ENCODE measurements at places on chromosomes 2 and 18.
A peak's percentile ranks its signal among the peaks of the same experiment; 100 is the strongest.

- DNase-seq = no peak
These were observed 88.2 kb downstream of the CRACDL start for GRCh38 chr2:98847853-98848252.

DNA sequence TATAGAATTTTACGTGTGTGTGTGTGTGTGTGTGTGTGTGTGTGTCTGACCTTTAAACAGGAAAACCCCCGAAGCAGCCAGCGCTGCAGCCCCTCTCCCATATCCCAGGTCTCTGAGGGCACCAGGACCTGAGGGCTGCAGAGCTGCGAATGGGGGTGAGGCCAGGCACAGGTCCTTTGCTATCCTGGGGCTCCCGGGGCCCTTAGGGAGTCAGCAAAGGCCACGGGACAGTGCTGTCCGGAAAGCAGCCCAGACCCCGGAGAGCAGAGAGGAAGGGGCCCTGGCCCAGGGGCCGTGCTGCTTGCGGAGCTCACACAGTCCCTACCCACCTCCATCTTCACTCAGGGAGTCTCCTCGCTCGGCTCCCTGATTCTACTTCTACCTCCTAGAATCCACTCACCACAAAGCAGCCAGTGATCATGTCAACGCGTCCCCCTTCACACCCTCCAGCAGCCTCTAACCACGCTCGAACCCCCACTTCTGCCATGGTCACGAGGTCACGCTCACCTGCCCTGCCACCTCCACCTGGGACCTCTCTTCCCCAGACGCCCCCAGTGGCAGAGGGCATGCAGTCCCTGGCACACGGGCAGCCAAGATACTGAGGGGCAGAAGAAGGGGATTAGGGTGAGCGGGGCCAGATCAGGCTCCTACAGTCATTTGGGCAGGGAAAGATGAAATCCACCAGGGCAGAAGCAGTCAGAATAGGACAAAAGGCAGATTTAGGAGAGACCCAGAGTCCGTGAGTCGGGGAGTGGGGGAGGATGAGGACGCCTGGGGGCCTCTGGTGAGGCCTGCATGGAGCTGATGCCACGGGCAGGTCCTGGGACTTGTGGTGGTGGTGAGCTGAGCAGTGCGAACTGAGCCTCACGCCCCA, 86.7 kb downstream of the USP40 start:
- no peak for DNase-seq

- DNase-seq = no peak
These were observed 856 bp downstream of the TIA1 start for GRCh38 chr2:70247364-70248180.

- DNase-seq = no peak
These were observed 1.7 kb upstream of the PER2 start for GRCh38 chr2:238290091-238290509.

DNA sequence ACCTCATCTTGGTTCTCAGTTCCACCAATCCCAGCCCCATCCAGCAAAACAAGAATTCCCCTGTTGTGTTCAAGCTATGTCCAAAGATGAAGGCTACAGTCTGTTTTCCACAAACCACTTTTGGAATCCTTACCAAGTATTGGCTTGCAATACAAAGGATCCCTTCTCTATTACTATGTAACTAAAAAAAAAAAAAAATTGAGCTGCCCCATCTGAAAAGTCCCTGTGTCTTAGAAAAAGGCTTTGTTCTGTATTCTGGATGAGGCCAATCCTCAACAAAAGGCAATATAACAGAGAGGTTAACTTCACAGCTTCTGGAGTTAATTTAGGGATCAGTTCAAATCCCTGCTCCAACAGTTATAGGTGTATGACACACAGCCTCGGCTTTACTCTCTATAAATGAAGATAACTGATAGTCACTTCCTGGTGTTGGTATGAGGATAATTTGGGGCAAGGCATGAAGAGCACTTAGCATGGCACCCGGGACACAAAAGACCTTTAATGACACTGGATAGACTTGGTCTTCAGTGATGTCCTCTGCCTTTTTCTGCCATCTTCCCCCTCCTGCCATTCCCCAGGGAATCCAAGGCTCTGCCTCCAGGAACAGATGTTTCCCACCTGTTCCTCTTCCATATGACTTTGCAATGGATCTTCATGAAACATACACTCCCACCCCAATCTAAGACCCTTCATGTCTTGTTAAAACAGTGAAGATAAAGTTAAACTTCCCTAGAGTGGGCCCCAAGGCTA, 61.2 kb upstream of the ATL2 start:
- no peak for DNase-seq

DNA sequence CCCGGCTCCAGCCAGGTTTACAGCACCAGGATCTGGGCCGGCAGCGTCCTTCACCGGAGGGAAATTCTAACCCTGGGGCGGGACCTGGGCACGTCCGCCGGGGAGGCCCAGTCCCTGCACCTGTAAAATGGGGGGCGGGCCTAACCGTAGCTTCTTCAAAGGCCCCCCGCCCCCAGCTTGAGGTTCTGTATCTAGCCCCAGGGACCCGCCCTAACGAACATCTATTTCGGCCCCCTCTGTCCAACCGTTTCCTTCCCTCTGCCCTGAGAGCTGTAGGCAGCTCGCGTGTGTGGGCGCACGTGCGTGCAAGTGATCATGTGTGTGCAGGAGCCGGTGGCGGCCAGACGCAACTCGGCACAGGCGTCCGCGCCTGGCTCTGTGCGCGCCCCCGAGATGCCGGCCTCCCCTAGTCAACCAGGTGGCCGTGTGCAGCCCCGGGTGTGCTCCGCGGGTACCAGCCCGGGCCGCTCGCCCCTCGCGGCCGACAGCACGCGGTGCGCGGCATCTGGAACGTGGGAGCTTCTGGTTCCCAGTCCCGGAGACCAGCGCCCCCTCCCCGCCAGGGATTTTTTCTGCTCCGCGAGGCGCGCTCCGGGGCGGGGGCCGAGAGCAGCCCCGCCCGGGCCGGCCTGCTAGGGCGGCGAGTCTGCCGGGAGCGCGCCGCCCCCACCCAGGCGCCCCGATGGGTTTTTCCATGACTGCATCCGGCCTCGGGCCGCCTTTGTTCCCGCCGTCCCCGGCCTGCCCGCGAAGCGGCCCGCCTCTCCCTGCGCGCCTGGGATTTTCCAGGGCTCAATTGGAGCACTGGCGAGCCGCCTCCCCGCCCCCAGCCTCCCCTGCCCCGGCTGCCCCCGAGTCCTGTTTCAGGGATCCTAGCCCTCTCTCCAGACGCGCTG, 21.2 kb downstream of the TEX44 start:
- DNase-seq = no peak

- no peak for DNase-seq
These were observed 302.3 kb upstream of the FANCL start for GRCh38 chr2:58543442-58543841.

DNA sequence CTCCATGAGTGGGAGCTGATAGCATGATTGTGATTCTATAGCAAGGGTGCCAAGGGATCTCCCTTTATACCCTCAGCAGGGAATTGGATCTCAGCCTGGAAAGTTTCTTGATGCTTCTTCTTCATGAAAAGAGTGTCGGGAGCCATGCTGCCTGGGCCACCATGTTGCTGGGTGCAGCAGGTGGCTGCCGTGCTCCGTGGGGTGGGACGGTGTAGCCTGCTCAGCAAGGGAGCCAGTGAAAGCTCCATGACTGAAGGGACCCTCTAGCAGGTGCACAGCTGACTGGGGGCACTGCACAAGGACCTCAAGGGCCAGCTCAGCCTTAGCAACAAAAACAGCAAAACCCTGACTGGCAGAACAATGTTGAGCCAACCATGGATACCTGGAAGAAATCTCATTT, 368.9 kb upstream of the HS6ST1 start:
- no peak for DNase-seq

DNA sequence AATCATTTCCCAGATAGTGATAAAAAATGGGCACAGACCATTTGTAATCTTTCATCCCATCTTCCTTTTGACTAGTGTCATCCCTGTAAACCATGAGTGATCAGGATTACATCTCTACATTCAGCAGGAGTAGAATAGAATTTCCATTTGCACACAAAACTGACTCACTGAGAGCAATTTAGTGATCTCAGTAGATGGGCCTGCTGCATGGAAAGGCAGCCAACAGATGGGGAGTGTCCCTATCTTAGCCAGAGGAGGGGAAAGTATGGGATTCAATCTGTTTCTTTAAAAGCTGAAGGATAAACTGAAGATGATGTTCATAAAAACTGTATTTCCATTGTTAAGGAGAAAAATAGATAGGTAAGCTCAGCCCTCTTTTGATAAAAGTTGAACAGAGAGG, 441.7 kb downstream of the ZNF521 start:
- DNase-seq = no peak

GRCh38 chr18:54961868-54962267, 2.6 kb upstream of the CCDC68 start:
- no peak for DNase-seq

DNA sequence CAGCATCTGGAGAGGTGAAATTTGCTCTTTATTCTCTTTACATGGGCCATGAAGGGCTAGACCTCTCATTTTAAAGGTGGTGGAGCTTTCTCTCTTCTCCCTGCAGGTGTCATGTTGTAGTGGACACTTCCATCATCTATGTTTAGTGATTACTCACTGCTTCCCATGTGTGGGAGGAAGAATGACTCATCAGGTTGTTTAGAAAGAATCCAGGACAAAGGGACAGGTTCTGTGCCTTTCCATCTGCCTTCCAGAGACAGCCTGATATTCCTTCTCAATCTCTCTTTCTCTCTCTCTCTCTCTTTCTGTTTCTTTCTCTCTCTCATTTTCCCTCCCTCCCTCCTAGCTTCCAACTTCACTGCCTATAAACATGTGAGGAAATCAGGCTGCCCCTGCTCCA, 38.7 kb downstream of the SCG2 start:
- peak; percentile 50 for DNase-seq

DNA sequence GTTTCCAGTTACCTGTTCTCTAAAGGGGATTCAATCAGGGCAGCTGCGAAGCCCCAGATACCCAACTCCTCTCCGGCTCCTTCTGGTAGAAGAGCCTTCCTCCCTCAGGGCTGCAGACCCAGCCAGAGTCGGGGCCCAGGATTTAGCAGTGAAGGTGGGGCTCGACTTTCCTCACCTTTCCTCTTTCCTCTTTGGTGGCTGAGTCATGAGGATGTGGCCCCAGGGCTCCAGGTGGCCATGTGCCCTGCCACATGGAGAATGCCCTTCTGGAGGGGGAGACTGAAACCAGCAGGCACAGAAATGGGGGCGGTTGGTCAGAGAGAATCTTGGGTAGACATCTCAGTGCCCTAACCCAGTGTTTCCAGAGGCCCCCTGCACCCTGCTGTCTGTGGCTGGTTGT, 402.6 kb downstream of the NBAS start:
- DNase-seq = no peak

DNA sequence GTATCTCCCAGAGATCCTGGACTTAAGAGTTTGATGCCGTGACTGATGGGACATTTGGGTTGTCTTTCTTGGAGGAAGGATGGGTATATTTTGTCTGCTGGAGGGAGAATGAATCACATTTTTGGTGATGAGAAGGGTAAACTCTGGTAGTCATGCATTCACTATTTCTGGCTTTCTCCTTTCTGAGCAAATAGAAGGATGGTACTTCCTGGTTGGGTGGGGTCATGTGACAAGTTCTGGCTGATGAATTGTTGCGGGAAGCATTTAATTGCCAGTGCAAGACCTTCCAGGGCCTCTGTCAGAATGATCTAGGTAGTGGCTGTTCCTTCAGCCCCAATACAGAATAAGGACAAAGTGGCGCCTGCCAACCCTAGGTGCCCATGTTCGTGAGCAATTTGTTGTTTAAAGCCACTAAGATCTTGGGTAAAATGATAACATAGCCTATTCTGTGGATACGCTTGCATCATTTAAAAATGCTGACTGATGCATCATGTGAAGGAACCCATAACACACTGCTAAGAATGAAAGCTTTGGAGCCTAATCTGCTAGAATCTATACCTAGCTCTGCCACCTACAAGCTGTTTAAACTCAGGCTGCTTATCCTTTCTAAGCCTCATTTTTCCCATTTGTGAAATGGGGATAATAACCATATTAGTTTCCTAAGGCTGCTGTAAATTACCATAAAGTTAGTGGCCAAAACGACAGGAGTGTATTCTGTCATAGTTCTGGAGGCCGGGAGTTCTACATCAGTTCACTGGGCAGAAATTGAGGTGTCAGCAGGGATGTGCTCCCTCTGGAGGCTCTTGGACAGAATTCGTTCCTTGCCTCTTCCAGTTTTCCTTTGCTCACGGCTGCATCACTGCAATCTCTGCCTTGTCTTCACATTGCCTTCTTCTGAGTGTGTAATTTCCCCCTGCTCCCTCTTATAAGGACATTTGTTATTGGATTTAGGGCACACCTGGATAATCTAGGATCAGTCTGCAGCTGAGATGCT, 281.3 kb downstream of the AGPS start:
- no peak for DNase-seq

GRCh38 chr2:170030040-170030439, 147.9 kb upstream of the MYO3B start:
- DNase-seq = no peak

DNA sequence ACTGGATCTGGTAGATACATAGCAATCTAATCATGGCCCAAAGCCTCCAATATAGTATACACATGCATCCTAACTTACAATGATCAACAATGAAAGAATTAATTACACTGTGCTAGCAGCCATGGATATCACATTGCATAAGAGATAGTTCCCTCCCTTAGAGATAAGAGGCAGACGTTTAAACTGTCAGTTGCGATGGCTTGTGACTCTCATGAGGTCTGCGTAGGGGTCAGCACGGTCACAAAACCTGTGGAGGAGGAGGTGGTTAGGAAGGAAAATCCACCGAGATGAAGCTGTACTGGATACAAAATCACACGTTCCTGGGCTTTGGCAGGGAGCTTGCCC, 800 bp upstream of the RALB start:
- no peak for DNase-seq

DNA sequence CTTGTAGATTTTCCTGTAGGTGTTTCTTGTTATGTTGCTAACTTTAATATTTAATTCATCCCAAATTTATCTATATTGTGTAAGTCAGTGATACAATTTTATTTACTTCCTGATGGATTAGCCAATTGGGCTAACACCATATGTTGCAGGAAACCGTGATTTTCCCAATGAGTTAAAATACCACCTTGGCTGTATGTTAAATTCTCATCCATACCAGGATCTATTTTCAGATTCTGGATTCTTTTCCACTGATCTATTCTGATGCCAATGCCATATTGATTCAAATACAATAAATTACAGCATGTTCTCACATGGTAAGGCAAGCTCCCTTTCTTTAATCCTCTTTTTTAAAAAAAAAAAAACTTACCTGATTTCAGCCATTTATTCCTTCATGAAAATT, 85.8 kb upstream of the DNAJC10 start:
- no peak for DNase-seq

- no peak for DNase-seq
These were observed 367.3 kb upstream of the HS6ST1 start for GRCh38 chr2:128685841-128686496.

GRCh38 chr2:163779970-163780597, 44.3 kb upstream of the FIGN start:
- no peak for DNase-seq

GRCh38 chr18:61676773-61677434, 215.9 kb downstream of the RNF152 start:
- no peak for DNase-seq

- no peak for DNase-seq
These were observed 179.2 kb upstream of the PXDN start for GRCh38 chr2:1923541-1923940.

GRCh38 chr2:29105375-29105774, 9.8 kb upstream of the CLIP4 start:
- no peak for DNase-seq

Data from fibroblast of the conjunctiva (primary cell).